ENCODE measurements at places on chromosomes 2 and 18.

- no peak for DNase-seq
These were observed 25.8 kb downstream of the KCNJ3 start for GRCh38 chr2:154724194-154724797.

- peak; percentile 63 for DNase-seq
These were observed 180.4 kb downstream of the MBD5 start for GRCh38 chr2:148201075-148202004.

GRCh38 chr2:160921386-160921964 is 238.8 kb upstream of the TANK start:
- DNase-seq, result no peak

DNA sequence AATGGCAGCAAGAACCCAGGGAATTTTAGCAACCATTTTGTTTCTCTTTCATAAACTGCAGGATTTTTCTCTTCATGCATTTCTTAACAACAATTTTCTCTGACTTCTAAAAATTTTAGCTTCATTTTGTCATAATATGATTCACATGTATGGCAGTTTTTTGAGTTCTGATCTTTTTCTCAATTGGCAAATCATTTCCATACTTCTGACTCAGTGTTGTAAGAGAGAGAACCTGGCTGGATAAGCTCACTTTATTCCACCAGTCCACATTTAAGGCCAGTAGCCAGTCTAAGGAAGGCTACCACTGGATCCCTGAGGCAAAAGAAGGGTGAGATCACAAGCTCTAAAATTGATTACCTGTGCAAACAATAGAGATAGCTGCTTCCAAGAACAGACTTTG is 42.8 kb upstream of the COL3A1 start:
- peak; percentile 21 for DNase-seq

- no peak for DNase-seq
These were observed 361.8 kb downstream of the RNF144A start for GRCh38 chr2:7278984-7279383.

DNA sequence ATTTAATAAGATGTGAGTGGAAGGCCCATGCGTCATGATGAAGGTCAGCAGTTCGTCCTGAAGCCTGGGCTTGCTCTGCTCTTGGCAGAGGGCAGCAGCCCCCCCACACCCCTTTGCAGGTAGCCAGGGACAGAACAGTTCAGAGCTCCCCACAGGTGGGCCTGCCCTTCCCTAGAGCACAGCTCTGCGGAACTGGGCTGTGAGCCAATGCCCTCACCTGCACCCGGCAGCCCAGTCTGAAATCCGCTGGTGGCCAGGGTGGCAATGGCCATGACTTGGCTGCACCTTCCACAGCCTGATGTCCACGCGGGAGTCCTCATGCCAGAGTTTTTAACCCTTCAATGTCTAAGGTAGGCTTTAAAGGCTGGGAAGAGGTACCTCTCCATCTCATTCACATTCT is 136.7 kb downstream of the ACKR3 start:
- DNase-seq, result no peak

DNA sequence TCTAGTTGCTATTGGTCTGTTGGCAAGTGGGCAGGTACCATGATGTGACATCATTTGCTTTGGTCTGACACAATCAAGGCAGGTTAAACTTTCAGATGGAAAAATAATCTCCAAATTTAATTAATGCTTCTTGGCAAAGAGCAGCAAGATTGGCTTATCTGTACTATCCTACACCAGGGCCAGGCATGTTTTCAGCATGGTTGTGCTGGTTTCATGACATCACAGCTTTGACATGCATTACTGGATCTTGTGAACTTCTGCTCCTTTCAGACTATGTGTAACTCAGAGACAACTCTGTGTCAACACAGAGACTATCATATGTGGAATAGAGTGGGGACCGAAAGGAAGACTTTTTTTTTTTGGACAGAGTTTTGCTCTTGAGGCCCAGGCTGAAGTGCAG is 520.5 kb downstream of the TDRD15 start:
- no peak for DNase-seq

GRCh38 chr2:1593371-1594122 is 150.8 kb downstream of the PXDN start:
- DNase-seq, result peak; percentile 91

GRCh38 chr18:48868468-48869466 is 82.0 kb downstream of the SMAD7 start:
- no peak for DNase-seq

DNA sequence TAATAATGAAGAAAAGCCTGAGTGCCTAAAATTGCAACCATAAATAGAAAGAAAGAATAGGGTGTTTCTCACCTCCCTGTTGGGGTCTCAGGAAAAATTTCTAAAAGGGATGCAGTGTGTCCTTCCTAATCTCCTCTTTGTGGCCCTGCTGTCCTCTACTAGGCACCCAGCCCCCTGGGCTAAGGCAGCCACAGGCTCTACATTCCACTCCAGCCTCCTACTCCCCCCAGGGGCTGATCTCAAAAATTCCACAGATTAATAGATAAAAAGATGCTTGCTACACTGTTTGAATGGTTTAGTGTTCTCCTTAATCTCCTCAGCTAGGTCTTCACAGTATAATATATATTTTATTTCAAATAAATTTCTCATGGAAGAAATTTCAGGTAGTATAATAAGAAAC is 17.6 kb downstream of the SATB2 start:
- DNase-seq, result no peak

DNA sequence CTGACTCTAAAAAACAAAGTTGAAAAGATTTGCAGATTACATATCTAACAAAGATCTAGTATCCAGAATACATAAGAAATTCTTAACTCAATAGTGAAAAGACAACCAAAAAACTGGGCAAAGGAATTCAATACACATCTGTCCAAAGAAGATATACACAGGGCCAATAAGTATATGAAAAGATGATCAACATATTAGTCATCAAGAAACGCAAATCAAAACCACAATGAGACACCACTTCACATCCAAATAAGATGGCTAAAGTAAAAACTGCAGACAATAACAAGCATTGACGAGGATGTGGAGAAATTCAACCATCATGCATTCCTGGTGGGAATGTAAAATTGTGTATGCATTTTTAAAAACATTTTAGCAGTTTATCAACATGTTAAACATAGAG is 256.0 kb downstream of the EIPR1 start:
- DNase-seq, result no peak

GRCh38 chr2:157093666-157094065 is 163.8 kb upstream of the GALNT5 start:
- no peak for DNase-seq

DNA sequence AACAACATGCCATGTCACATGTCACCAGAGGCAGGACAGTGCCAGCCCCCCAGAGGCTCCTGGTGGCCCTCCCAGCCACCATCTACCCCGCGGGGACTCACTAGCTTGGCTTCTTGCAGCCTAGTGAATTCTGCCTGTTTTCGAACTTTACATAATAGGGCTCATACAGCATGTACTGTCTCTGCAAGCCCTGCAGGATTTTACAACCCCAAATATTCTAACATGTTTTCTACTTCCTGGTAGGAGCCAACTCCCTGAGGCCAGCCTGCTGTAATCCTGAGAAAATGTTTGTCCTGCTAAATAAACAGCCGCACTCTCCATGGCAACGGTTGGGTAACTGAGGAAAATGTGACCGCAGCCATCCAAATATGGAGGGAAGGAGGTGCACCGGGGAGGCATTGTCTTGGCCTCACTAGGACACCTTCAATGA is 2.7 kb downstream of the PER2 start:
- DNase-seq, result peak; percentile 76

Data from fibroblast of skin of scalp (primary cell).